Stimulated activated CD4-positive, alpha-beta T cell treated with anti-CD3 and anti-CD28 coated beads, TNF-alpha, amount 100 ng/mL, for 4 hours (primary cell): ENCODE measurements at places on chromosomes 2 and 18.
A peak's percentile ranks its signal among the peaks of the same experiment; 100 is the strongest.

DNA sequence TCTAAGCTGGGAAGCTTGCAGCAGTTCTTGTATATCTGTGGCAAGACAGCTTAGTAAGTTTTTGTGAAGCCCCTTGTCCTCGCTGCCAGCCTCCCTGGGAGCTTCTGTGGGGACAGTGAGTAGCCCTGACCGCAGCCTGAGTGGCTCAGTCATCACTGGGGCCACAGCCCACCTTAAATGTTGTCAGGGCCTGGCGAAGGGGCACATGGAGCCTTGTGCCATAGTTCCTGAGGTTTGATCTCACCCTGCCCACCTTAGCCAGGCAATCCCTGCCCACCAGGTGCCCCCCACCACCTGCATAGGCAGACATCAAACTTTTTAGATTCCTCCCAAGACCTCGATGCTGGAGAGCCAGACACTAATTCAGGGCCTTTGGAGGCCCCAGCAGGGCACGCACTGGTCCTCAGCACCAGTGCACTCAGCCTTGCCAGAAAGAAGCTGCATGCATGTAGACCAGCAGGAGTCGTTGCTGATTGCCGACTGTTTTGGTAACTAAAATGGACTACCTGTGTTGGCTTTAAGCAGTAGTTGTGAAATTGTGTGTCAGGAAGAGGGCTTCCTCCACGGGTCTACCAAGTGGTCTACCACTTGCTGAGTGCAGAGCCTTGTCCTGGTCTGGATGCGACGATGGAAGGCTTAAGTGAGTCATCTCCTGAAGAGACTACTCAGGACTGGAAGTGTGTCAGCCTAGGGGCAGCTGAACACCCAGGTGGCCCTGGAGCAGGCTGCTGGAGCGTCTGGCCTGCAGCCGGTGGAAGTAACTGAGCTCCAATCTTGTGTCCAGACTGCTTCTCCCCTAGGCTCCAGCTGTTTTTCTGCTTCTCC lies 233.1 kb downstream of the SEPTIN10 start:
- no peak for DNase-seq

- no peak for DNase-seq
These were observed 95.9 kb upstream of the MSH2 start for GRCh38 chr2:47307066-47307465.

- no peak for DNase-seq
These were observed 151.8 kb upstream of the NABP1 start for GRCh38 chr2:191526091-191526490.

DNA sequence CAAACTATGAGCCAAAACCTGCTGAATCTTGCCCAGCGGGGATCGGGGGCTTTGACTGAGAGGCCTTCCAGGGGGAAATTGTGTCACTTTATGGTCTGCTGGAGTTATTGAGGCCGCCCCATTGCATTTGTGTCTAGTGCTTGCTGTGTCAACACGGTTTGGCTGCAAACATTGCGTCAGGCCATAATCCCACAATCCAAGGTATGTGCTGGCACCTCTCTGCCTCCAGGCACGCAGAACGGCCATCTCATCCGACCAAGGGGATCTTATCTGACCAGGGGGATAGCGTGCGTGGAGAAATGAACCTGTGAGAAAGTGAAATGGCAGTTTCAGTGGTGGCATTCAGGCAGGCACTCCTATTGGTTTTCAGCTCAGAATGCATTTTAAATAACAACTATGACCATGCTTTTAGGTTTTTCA lies 18.1 kb upstream of the LYPD6B start:
- DNase-seq: no peak

DNA sequence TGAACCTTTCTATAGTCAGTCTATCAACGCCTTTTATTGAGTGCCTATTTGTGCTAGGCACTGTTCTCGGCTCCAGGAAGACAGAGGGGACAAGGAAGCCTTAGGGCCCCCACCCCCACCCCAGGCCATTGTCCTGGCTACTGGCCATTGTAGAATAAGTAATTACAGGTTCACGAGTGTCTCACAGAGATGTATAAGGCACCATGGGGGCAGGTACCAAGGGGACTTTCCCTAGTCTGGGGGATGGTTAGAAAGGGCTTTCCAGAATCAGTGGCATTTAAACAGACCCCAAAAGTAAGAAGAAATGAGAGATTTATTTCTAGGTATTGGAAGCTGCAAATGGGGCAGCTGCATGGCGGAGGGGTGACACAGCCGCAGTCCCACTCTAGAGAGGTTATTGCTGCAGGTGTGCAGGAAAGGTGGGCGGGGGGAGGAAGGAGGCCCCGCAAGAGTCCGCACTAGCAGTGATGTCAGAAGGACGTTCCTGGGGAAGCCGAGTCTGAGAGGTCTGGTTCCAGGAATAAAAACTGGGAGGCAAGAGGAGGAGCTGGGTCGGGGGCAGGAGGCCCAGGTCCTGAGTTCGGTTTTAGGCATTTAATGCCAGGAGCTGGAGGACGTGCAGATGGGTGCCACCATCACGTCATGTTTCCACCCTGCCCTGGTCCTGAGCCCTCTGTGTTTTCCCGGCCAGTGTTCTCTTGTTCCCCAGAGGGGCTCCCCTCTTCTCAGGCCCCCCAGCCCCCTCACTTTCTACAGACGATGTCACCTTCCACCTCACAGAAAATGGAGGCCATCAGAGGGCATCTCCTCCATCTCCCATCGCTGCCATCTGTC lies 30.5 kb downstream of the FOSL2 start:
- no peak for DNase-seq

GRCh38 chr2:190999058-190999457 lies 14.9 kb downstream of the STAT1 start:
- no peak for DNase-seq

DNA sequence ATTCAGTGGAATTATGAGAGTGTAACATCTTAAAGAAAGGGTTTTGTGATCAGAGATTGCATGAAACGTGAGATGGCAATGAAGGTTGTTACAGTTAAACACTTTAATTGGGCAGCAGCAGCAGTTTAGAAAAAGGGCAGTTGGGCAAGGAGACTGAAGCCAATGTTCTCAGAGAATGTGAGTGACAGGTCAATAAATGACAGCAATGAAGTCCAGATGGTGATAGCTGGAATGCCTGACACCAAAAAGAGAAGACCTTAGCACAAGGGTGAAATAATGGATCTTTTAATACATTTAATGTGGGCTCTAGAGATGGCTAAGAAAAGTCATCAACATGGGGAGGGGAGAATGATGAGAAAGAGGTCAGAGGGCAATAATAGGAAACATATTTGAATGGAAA lies 89.4 kb upstream of the CDH7 start:
- DNase-seq: no peak

- DNase-seq: no peak
These were observed 185.7 kb downstream of the ACKR3 start for GRCh38 chr2:236755278-236755840.

DNA sequence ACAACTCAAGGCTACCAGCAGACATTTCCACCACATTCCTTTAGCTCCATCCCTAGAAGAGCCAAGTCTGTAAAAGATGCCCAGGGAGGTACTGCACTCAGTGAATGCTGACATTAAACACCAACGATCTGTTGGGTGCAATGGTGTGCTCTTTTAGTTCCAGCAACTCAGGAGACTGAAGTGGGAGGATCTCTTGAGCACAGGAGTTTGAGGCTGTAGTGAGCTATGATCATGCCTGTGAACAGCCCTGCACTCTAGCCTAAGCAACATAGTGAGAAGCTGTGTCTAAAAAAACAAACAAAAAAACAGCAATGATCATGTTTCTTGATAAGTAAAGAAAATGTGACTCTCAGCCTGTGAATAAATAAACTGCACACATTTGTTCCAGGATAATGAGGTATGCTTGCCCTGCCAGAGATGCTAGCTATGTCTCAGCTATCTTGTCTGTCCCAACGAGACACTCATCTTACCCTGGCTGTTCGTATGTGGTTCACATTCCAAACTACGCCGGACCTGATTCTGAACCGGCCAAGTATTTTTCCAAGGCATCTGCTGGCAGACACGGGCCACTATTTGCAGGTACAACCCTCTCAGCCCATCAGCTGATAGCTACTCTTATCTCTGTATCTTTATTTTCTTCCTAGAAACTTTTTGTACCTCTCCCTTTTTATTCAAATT lies 21.8 kb downstream of the TMEM182 start:
- no peak for DNase-seq

- no peak for DNase-seq
These were observed 99.7 kb downstream of the THNSL2 start for GRCh38 chr2:88269836-88270235.

- no peak for DNase-seq
These were observed 34.0 kb downstream of the NAPG start for GRCh38 chr18:10559553-10560451.

GRCh38 chr2:21256006-21256405 lies 132.2 kb downstream of the TDRD15 start:
- DNase-seq: no peak

DNA sequence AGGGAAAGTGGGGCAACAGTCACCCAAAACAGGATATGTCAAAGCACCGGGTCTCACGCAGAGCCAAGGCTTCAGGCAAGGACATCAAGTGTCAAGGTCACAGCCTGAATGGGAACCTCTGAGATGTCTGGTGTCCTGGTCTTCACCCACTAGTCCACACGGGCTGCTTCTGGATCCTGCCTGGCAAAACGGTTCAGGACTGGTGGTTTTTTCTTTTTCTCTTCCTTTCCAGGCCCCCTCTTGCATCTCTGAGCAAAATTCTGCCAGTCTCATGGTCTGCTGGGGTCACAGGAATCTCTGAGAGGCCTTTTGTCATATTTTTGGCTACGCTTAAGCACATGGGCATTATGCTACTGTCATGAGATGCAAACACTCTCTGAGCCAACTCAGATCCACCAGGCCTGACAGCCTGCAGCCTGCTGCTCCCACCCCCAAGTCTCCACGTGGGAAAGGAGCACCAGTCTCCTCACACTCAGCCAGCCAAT lies 518.2 kb upstream of the ZEB2 start:
- no peak for DNase-seq

- DNase-seq: peak; percentile 63
These were observed 786 bp downstream of the TET3 start for GRCh38 chr2:73985308-73986084.

GRCh38 chr2:111091811-111092211 lies 28.9 kb upstream of the BCL2L11 start:
- no peak for DNase-seq

- DNase-seq: no peak
These were observed 73.5 kb downstream of the METTL4 start for GRCh38 chr18:2497797-2498196.

DNA sequence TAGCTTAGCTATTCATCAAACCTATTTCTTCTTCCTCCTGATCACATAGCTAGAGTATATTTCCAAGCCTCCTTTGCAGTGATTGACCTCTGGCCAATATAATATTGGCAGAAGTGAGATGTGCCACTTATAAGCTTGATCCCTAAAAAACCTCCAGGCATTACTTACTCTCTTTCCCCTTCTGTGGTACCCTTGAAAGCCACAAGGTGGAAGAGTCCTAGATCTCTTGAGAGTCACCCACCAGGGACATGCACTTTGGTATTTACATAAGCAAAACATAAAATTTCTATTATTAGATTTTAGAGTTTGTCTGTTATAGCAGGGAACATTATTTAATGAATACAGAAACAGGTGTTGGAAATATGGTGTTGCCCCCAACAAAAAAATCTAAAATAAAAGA lies 112.0 kb downstream of the EXOC6B start:
- DNase-seq: no peak

DNA sequence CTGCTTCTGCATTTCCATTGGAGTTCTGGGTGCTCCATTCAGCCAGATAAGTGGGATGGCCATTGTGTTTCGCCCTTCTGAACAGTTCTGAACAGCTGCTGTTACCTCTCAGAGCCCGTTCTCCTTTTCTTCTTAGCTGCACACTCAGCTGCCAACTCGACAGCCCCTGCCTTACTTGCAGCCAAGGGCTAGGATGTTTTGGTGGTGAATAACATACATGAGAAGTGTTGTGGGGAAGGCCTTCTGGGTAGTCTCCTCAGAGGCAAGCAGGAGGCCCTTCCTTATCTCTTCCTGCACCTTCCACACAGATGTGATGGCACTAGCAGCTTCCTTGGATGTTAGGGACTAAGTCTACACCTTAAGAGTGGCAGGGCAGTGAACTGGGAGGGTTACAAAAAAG lies 138.4 kb upstream of the NOSTRIN start:
- DNase-seq: no peak

DNA sequence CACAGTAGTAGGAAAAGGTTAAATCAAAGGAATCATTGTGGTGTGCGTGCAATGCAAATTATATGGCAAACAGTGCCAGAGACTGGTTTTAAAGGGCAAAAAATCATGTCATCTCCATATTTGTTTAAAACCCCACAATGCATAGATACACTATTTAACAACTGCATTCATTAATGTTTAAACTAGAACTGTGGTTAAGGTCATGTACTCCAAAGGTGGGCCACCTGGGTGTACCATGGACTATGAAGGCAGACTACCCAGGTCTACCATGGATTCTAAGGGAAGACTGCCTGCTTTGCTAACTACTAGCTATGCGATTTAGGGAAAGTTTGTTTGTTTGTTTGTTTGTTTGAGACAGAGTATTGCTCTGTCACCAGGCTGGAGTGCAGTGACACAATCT lies 356.3 kb downstream of the ZEB2 start:
- no peak for DNase-seq
